ENCODE measurements at places on chromosomes 3 and 15. TPM values are rescaled to one million over a fixed set of nuclear protein-coding genes. Genes with fewer than 3 reads are reported as not detected.
A peak's percentile ranks its signal among the peaks of the same experiment; 100 is the strongest.

PLCH1 gene
- total RNA-seq: 0.12 TPM

SMAD6 gene
- total RNA-seq: 0.13 TPM

- DNase-seq: no peak
Observed at GRCh38 chr15:65660927-65661326, 39.2 kb downstream of the SLC24A1 start.

PLS1 gene
- 1.6 TPM for total RNA-seq

- no peak for DNase-seq
Observed at GRCh38 chr3:27176256-27176655, 192.9 kb downstream of the NEK10 start.

- no peak for DNase-seq
Observed at GRCh38 chr15:25486051-25486450, 47.2 kb upstream of the UBE3A start.

GLDN gene
- total RNA-seq: not detected

DNA sequence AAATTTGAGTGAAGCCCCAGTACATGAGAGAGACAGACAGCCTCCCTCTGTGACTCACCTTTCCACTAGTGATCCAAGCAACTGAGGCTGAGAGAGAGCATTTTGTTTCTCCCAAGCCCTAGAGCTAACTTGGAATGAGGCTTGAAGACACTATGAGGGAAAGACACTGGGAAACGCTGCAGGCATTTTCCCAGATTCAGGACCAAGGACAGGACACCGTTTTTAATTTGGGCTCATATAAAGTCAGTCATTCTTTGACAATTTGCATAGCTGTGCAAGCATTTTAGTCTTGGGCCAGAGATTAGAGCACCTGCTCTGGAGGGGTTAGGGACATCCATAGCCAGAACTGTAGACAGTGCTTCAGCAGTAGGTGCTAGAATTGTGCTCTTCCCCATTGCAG, 249.0 kb downstream of the AGBL1 start:
- DNase-seq: no peak

PLSCR2 gene
- total RNA-seq: not detected

ATP13A5 gene
- not detected for total RNA-seq

EIF4E3 gene
- 58.6 TPM for total RNA-seq

BOC gene
- total RNA-seq: not detected

GRCh38 chr3:70550723-70551319, 238.4 kb upstream of the MDFIC2 start:
- peak; percentile 45 for DNase-seq

ZNF80 gene
- total RNA-seq: 1.4 TPM

FES gene
- total RNA-seq: 3.2 TPM

DNA sequence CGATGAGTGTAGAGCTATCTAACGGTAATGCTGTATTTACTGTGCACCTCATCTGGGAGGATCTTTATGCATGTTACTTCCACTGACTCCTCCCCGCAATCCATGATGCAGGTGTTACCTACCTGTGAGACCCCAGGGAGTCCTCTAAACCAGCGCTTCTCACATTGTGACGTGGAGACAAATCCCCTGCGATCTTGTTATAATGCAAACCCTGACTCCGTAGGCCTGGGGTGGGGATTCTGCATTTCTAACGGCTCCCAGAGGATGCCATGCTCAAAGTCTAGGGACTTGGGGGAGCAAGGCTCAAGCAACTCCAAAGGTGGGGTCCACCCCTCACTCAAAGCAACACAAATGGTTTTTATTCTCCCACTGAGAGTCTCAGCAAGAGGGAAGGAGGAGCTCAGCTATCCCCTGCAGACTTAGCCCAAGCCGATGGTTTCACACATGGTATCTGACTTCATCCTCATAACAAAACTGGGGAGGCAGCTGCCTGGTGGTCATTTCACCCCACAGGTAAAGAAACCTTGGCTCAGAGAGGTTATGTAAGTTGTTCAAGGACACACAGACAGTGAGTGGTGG, 63.6 kb downstream of the PCSK6 start:
- DNase-seq: no peak

Data from T-cell (primary cell).